HFFc6 (cell line): ENCODE measurements at places on chromosomes 2 and 18. TPM values are rescaled to one million over a fixed set of nuclear protein-coding genes. Genes with fewer than 3 reads are reported as not detected.

Gene OTOS
- not detected in 3 replicates for total RNA-seq

DNA sequence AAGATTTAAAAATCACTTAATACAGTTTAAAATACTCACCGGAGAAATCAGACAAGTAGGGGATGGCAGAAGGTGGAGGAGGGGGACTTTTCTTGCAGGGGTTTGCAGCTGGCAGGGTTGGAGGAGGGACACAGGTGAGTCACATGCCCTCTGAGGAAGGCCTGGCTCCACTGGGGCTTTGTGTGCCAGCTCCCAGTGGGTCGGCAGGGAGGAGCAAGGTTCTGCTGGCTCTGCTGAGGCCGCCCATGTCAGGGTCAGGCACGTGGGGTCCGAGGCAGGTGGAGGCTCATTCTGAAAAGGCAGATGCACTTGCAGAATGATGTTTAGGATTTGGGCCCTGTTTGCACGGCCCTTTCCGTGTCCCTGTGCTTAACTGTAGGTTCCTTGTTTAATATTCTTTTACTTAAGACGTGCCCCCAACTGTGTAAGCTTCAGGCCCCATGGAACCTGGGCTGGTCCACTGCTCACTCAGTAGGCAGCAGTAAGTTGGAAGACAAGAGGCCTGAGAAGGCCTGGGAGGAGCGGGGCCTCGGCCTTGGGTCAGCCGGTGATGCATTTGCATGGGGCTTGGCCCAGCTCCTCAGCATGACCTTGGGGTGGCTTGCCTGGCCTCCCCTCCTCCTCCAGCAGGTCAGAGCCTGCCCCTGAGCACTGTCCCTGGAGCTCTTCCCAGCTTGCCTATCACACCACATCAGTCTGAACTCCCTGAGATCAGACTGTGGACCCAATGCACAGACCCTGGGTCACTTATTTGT lies 141.0 kb downstream of the GLI2 start:
- H3K36me3 ChIP-seq = no peaks in the 10 kb centered on the region; the same call in 1 of the 2 replicates
- DNase-seq = no peak
- no peak overlapping the region for H3K27ac ChIP-seq
- H3K27me3 ChIP-seq = peaks cover 8% of the 10 kb centered on the region
- H3K4me1 ChIP-seq = peaks cover 34% of the 10 kb centered on the region

DNA sequence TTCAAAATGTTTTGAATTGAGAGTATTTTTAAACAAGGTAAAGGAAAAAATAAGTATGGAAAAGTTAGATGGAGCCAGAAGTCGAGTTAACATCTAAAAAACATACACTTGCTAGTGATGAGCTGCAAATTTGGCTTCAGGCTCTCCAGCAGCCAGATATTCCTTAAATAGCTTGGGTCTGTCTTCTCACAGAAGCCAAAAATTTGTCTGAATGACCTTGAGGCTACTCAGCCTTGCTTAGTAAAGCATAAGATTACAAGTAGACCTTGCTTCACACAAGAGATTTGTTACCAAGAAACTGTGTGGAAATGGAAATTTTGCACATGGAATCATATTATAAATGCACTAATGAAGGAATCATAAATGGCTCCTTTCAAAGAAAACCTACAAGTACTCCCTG lies 40.8 kb upstream of the GRB14 start:
- H3K36me3 ChIP-seq = 0 out of 2 replicates have a peak, but pooled peaks cover 17% of the 10 kb centered on the region
- no peak overlapping the region for H3K27ac ChIP-seq
- H3K4me1 ChIP-seq = peaks cover 25% of the 10 kb centered on the region
- DNase-seq = no peak
- no peaks in the 10 kb centered on the region for H3K27me3 ChIP-seq
- H3K4me3 ChIP-seq = no peak overlapping the region

DNA sequence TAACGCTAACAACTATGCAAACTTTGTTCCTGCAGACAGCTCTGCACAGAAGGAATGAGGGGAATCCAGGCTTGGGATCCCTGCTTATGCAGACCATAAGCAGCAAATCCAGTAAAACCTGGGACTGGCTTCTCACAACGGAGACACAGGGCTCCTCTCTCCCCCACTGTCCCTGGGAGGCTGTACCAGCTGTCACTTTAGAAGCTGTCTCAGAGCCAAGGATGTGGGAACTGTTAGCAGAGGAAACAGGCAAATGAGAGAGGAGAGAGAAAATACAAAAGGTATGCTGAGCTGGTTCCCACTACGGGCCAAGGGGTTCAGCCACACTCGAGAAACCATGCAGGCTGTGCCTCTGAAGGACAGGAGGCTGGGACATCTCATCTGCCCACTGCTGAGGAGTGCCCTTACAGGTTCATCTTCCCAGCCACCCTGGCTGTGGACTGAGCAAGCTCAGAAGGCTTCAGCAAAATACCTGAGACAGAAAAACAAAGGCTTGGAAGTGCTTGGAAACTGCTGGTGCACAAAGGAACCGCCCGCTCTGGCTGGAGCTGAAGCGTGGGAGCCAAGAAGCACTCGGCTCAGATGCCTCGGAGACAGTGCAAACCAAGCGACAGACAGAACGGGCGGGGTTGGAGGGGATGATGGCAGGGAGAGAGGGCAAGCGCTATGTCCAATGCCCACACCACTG lies 72.5 kb downstream of the FAM210A start:
- H3K27me3 ChIP-seq = peaks cover 19% of the 10 kb centered on the region
- no peak overlapping the region for H3K27ac ChIP-seq
- no peaks in the 10 kb centered on the region for H3K36me3 ChIP-seq
- no peaks in the 10 kb centered on the region; the same call in 1 of the 2 replicates for H3K4me1 ChIP-seq
- DNase-seq = no peak

- H3K4me1 ChIP-seq = peaks cover 11% of the 10 kb centered on the region
- no peak for DNase-seq
- no peak overlapping the region for H3K27ac ChIP-seq
- no peak overlapping the region for H3K4me3 ChIP-seq
- no peaks in the 10 kb centered on the region; the same call in 1 of the 2 replicates for H3K36me3 ChIP-seq
Observed at GRCh38 chr2:171813126-171813525, 80.9 kb downstream of the SLC25A12 start.

DNA sequence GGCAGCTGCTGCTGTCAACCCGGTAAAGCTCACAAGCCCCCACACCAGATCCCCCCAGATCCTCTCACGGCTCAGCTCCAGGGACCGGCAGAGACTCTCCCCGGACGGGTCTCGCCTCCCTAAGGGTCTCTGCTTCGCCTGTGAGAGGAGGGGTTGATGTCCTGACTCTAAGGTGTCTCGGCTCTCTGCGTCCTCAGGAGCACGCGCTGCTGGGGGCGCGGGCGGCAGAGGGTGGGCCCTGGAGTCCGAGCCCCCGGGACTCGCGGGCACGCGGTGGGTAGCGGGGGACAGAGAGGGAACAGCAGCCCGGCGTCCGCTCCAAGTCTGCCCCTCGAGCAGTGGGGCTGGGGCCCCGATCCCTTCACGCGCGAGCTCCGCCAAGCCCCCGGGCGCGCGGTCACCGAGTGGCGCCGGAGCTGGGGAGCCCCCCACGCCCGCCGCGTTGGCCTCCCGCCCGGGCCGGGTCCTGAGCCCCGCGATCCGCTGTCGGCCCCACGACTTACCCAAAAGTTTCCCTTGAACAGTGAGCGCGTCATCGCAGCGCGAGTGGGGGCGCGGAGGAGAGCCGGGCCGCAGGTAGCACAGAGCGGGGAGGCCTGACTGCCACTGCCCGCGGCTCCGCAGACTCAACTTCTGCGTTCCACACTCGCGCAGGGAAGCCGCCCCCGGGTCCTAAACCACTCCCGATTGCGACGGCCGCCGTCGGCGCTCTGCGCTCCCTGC lies at the start of gene PSTPIP2:
Gene PSTPIP2 (minus strand): TSS at position 608 of the 723 bp plus-strand sequence. CDS start 72 bp downstream, at position 536.
- H3K4me3 ChIP-seq = peak within 1 kb of the TSS; percentile 85
- H3K36me3 ChIP-seq = 0 out of 2 replicates have a peak, but pooled peaks cover 4% of the 10 kb centered on the region
- peak within 1 kb of the TSS; percentile 52; the same call in 1 of the 2 replicates for H3K27ac ChIP-seq
- no peaks in the 10 kb centered on the region for H3K27me3 ChIP-seq
- H3K4me1 ChIP-seq = peaks cover 49% of the 10 kb centered on the region
- peak; percentile 44 for DNase-seq

Gene TFCP2L1
- total RNA-seq = 0.03 TPM in 1 of 2 replicates, not detected in the other

DNA sequence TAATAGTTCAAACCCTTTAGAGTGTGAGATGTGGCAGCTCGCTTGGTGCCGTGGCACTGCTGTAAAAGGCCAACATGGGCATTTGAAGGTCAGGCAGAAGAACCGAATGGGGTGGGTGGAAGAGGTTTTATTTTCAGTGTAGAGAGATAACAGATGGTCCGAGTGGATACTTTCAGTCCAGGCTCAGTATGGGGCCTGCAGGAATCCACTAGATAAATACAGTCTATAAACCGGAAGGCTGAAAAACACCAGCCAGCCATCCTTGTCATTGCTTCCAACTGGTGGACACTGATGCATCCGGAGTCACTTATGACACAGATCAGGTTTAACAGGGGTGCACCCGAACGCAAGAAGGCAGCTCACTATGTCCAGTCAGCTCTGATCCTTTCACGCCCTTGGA lies 55.7 kb upstream of the AMMECR1L start:
- no peak overlapping the region for H3K27ac ChIP-seq
- peaks cover 33% of the 10 kb centered on the region for H3K36me3 ChIP-seq

Gene TBR1
- total RNA-seq = not detected in 3 replicates

Gene CXCR1
- total RNA-seq = not detected in 3 replicates

GRCh38 chr2:9613291-9613690 lies 17.5 kb downstream of the YWHAQ start:
- H3K36me3 ChIP-seq = peaks cover 52% of the 10 kb centered on the region
- H3K27me3 ChIP-seq = no peaks in the 10 kb centered on the region
- H3K27ac ChIP-seq = peak overlapping the region; percentile 41
- no peak overlapping the region; the same call in 1 of the 2 replicates for H3K4me3 ChIP-seq
- H3K4me1 ChIP-seq = peaks cover 98% of the 10 kb centered on the region

DNA sequence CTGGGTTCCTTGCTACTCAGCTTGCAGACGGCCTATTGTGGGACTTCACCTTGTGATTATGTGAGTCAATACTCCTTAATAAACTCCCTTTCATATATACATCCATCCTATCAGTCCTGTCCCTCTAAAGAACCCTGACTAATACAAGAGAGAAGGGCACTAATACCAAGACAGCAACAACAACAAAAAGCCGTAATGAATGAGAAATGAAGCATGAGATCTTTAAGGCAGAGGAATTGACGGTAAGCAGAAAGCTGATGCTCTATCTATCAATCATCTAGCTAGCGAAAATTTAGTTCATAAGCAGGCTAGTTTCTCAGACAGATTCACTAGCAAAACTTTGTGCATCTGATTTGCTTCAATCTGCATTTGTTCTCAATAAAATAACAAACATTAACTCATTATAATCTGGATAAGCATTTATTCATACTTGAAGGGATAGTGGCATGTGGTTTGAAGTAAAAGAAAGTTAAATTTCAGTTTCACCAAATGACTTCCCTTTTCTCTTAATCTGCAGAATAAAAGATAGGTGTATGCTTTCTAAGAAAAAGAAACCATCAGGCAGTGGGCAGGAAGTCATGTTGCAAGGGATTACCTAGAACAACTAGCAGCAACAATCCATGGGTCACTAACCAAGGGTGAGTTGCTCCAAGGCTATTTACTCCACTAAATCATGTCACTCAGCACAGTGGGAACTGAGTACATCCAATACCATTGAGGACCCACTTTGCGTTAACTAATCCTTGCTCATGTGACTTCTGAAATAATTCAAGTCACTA lies 376.5 kb downstream of the TMEM182 start:
- no peak overlapping the region for H3K4me3 ChIP-seq
- H3K36me3 ChIP-seq = no peaks in the 10 kb centered on the region
- DNase-seq = no peak
- no peaks in the 10 kb centered on the region for H3K27me3 ChIP-seq
- no peaks in the 10 kb centered on the region for H3K4me1 ChIP-seq
- no peak overlapping the region for H3K27ac ChIP-seq
